H7 (cell line): ENCODE measurements at places on chromosomes 7 and 10. TPM values are rescaled to one million over a fixed set of nuclear protein-coding genes. Genes with fewer than 3 reads are reported as not detected.

- DNase-seq: no peak
Measured at GRCh38 chr7:101826081-101826835, 8.8 kb downstream of the CUX1 start.

DNA sequence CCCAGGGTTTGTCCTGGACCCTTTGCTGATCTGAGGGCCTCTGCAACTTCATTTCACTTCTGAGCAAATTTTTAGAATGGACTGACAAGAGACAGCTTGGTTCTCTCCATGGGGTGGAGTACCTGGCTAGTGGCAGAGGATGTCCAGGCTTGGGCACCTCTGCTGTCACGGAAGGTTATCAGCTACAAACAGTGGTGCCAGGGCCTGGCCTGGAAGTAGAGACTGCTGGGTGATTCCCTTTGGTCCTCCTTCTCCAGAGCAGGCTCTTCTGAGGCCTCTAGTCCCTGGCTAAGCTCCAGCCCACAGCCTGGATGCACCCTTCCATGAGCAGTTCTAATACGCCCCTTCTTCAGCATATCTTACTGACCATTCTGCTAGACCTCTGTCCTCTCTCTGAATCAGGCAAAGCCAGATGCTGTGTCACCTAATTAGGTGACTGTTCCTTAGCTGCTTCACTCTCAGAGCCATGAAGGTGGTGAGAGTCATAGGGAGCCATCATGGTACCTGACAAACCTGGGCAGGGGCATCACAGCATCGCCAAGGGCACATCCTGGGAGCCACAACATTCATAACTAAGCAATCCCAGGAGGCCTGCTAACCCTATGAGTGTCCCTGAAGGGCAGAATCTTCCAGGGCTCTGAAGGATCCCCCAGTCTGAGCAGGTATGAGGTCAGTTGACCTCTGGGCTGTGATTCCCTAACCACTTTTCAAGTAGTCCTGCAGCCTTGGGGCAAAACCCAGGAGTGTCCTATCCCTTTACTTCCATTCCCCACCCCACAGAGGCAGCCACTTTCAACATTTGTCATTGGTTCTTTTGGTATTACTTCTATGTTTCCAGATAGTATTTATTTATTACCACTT lies 4.0 kb downstream of the ARHGAP22 start:
- DNase-seq: no peak

Gene C10orf53
- not detected in 2 replicates for total RNA-seq

Gene CC2D2B
- total RNA-seq: 0.07 and 0.35 TPM in 2 replicates

- no peak for DNase-seq
Measured at GRCh38 chr7:141571059-141571458, 19.8 kb downstream of the AGK start.

DNA sequence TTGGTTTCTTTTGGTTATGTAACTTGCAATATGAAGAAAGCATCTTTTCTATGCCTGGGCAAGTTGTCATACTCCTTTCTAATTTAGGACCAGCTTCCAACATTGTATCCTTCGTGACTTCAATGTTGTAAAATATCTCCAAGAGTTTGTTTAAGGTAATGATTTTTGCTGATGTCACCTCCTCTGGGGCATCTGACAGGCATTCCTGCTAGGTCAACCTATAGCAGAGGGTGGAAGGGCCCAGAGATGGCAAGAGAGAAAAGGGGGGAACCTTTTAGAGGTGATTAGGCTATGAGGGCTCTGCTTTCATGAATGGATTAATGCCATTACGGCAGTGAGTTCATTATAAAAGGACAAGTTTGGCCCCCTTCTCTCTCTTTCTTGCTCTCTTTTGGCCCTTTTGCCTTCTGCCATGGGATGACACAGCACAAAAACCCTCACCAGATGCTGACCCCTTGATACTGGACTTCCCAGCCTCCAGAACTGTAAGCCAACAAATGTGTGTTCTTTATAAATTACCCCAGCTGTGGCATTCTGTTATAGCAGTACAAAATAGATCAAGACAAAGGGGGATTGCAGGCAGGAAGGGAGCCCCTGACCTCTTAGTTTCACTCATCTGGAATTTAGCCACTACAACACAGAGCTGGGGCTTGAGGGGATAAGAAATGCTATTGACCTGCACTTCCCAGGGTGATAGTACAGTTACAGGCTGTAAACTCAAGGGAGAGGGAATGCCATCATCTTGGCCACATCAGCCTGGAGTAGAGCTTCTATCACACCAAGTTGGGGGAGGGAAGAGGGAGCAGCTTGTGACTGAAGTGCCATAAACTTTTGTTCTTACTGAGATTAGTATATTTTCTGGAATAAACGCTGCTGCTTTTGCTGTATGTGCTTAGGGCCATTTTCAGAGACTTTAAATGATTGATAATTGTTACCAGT lies 195.9 kb downstream of the CFTR start:
- no peak for DNase-seq

GRCh38 chr7:41447450-41448042 lies 255.3 kb downstream of the INHBA start:
- no peak for DNase-seq

DNA sequence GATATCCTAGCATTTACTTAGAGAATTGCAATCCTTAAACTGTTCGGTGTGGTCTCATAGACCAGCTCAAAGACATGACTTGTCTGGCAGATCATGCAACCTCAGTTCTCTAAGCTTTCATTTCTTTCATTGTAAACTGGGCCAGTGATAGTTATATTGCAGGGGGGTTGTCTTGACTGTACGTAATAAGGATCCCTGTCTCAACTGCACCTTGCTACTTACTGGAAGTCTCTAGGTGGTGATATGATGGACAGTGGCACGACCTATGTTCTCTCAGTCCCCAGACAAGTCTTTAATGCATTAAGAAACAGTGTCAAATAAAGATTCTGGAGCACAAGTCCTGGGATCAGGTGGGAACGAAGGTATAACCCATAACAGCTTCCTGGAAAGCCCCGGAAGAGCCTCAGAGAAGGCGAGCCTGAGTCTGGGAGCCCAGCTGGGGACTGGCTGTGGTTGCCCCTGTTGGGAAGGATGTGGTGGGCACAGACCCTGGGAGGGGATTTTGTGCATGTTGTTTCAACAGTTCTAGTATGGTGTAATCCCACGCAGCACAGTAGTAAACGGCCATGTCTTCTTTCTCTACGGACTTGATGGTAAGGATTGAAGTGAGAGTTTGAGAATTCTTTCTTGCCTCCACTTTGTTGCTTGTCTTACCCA lies 26.0 kb upstream of the TARP start:
- no peak for DNase-seq

DNA sequence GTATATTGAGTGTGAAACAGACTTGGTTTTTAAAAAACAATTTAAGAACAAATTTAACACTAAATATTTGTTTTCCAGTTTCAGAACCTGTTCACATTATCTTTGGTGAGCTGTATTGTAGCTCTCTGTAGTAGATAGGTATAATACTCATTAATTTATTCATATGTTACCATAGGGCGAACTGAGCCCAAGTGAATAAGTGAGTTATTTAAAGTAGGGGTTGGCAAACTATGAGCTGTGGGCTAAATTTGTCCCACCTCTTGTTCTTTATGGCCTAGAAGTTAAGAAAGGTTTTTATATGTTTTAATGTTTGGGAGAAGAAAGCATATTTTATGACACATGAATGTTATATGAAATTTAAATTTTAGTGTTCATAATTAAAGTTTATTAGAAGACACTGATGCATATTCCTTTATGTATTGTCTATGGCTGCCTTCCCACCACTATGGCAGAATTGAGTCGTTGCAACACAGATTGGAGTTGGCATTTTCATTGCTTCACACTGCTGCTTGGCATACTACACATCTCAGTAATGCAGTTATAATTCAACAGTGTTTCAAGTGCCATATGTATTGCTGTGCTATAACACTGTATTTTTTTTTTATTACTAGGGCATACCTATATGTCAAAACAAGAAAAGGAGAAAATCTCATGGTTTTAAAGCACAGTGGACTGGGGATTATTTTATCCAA lies 146.5 kb downstream of the ADK start:
- no peak for DNase-seq

DNA sequence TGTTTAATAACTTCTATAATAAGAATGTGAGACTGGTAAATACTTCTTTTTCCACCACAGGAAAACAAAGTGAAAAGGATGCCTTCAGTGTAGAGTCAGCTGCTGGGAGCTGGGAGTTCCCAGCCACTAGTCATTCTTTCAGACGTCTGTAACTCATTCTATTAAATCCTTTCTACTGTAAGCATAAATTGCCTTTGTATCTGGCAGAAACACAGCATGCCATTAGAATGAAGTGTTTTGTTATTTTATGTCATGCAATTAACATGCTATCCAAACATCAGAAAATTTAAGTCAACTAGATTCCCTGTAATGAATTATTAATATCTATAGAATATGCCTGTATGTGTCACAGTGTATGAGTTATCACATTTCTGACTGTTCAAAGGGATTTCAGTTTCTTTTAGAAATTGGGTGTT lies 14.3 kb downstream of the BPGM start:
- DNase-seq: no peak
